ENCODE measurements at places on chromosomes 16 and 17.

GRCh38 chr17:60335289-60335688 lies 56.6 kb downstream of the USP32 start:
- DNase-seq = no peak

DNA sequence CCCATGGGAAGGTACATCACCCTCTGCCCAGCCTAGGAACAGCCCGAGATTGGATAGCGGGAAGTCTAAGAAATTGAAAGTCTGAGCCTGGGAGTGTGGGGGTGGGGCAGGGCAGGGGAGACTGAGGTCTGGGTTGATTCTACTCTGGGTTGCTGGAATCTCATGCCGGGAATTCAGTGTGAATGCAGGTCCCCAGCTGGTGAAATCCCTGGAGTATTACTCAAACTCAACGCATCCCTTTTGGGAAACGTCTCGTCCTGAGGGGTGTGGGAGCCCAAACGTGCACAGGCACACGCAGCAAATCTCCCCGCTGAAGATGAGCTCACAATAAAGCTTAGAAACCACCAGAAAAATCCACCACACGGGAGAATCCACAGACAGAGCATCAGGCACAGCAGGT lies 55.4 kb downstream of the SOCS1 start:
- DNase-seq = no peak

GRCh38 chr16:89346869-89347268 lies 129.4 kb downstream of the ZNF778 start:
- no peak for DNase-seq

GRCh38 chr17:80198144-80198661 lies 21.9 kb downstream of the SGSH start:
- no peak for DNase-seq

DNA sequence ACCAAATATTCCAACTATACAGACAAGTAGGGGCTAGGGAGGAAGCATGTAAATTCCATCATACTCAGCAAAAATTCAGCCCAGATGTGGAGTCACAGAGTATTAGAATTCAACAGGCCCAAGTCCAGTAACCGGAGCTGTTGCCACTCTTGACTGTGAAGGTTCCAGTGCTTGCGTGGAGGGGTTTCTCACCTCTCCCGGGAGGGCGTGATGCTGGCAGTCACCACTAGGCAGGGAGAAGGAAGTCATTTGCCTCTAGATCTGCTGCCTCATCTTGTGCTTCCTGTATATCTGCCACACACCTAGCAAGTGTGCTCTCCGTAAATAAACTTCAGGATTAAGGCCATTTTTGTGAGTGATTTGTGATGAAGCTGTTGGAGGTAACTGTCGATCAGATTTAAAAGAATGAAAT lies 1.0 kb upstream of the CKLF start:
- peak; percentile 84 for DNase-seq

DNA sequence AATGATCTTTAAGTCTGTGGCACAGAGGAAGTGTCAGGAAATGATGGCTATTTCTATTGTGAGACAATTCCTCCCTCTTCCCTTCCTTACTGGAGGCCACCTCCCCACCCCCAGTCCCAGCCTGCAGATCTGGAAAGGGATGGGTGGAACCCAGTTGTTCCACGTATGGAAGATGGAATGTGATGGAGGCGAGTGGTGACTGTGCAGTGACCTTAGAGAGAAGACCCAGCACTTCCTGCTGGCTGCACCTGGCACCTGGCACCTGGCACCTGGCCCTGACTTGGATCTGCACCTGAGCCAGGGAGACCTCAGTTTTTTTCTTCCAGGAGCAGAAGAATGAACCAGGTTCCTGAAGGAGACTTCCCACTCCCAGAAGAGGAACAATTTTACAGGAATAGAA lies 33.0 kb upstream of the TMC5 start:
- DNase-seq = no peak

DNA sequence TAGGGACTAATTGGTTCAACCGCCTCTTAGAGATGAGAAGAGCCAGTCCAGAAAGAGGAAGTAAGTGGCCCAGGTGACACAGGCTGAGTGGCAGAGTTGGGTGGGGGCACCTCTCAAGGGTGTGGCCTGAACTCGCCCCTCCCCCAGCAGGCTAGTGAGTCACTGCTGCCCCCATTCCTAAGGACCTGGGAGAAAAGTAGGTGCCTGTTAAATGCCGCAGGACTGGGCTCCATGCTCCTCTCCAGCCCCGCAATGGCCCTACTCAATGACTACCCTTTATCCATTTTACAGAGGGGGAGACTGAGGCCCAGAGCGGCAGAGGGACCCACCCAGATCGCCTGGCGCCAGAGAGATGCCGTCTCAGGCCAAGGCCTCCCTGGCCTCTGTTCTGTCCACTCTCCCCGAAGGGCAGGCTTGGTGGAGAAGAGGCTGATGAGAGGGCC lies 8.1 kb downstream of the TMEM235 start:
- DNase-seq = peak; percentile 87

DNA sequence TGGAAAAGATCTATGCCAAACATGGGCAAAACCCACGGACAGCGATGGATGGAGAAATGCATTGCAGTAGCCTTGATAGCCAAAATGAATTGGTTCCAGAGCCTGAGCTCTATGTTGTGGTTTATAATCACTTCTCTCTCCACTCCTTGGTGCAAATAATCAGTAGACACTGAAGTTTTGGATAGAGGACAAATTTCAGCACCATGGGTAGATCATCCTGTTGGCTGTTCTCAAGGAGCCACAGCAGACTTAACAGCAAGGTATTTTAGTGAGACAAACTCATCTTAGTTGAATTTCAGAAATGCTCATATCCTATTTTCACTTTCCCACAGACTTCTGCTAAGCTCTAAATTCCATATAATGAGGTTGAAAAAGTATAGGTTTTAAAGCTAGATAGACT lies 88.3 kb upstream of the CCL1 start:
- no peak for DNase-seq

DNA sequence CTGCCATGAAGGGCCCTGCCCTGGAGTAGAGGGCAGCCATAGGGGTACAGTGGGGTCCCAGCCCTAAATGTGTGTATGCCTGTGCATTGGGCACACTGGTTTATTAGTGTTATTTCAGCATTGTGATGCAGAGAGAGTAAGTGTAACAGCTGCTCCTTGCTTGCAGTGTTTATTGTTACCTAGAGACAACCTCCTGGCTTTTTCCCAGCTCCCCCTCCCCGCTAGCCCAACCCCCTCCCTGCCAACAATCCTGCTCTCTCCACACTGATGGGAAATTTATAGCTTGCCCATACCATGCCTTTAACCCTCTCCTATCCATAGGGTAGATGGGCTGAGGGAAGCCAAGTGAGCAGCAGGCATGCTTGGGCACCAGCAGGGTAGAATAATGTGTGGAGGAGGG lies 51.3 kb downstream of the NEUROD2 start:
- DNase-seq = no peak

DNA sequence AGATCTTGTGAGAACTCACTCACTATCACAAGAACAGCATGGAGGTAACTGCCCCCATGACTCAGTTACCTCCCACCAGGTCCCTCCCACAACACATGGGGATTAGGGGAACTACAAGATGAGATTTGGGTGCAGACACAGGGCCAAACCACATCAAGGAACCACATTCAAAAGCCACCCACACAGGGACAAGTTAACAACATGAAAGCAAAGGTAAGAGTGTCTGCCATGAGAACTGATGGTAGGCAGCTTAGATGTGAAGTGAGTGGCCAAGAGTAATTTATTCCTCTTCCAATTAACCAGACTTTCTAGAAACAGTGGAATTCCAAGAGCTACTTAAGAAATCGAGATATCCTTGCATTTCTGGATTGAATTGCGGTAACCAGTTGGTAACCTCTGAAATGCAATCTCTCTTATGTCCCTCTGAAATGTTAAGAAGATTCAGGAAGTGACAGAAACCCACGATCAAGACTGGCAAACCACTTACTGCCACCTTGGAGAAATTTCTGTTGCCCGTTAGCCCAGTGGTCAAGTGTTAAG lies 167.4 kb upstream of the CACNG5 start:
- peak; percentile 20 for DNase-seq

- peak; percentile 76 for DNase-seq
These were observed 440 bp downstream of the NPRL3 start for GRCh38 chr16:138049-138417.

DNA sequence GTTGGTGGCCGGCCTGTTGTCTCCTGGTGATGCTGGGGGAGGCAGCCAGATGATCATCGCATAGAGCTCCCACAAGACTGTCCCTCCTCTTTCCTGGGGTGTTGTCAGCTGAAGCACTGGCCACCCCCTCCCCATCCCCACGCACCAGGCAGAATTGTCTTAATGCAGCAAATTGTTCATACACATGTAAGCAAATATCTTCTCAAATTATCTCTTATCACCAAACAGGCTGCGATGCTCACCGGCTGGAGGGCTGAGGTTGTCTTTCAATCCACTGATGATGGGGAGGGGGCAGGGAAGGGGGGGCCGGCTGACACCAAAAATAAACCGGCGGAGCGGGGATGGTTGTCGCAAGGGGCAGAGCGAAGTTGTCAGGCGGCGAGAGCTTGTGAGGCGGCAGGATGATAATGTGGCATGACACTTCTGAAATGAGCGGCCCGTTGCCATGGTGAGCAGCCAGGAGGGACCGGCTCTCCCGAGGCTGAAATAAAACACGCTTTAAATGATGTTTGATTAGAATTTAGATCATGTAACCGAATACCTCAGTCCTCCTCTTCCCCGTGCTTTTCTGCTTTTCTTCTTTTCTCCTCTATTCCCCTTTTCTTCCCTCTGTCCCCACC lies 59.8 kb downstream of the MRM1 start:
- DNase-seq = no peak

DNA sequence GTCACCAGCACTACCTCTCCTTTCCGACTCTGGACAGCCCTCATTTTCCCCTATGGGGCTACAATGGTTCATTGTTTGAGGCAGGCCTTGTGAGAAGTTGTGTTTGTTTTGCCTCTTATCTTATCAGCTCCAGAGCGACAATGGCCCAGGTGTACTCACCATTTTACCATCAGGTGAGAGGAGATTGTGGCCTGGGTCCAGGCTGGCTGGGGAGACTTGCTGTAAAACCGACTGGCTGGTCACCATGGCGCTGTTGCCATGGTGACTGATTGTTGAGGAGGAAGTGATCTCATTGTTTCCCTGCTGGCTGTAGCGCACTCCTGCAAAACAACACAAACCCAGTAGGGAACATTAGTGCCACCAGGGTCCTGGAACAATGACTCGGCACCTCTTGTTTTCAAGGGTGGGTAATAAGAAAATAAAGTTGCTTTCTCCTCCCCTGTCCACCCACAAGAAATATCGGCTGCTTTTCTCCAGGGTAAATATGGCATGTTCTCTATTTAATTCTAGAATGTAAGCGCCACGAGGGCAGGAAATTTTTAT lies 34.4 kb downstream of the HNF1B start:
- DNase-seq = peak; percentile 43

- DNase-seq = no peak
These were observed 20.3 kb downstream of the HELZ start for GRCh38 chr17:67224736-67225135.

DNA sequence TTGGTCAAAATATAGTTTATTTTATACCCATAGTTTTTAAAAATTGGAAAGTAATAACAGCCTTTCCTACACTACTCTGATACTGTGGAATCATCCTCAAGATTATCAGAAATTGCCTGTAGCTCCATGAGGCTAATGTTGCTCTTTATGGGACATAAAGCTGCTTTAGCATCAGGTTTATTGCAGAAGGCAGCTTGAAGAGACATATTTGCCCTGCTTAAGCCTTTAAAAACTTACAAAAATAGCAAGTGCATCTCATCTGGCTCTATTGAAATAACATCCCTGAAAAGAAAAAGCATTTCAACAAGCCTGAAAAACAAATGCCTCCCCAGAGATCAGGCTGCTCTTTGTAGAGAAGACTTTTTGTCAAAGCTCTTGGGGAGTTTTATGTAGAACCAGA lies 142.9 kb upstream of the MON1B start:
- DNase-seq = no peak

DNA sequence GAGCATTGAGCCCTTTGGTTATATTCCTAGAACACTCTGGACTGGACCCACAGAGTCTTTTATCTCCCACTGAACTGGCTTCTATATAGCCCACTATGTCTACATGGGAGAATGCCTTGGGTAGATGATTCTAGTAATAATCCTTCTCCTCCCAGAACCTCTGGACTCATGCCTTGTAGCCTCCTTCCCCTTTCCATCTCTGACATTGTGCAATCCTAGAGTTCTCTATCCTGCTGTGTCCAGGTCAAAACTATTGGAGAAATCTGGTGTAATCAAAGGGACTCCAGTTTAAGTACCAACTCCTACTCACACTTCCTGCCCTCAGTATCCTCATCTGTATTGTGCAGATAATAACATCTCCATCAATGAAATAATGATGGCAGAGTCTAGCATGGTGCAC lies 9.1 kb downstream of the RCVRN start:
- no peak for DNase-seq

- DNase-seq = no peak
These were observed 8.3 kb downstream of the EFCAB5 start for GRCh38 chr17:29949696-29950095.

DNA sequence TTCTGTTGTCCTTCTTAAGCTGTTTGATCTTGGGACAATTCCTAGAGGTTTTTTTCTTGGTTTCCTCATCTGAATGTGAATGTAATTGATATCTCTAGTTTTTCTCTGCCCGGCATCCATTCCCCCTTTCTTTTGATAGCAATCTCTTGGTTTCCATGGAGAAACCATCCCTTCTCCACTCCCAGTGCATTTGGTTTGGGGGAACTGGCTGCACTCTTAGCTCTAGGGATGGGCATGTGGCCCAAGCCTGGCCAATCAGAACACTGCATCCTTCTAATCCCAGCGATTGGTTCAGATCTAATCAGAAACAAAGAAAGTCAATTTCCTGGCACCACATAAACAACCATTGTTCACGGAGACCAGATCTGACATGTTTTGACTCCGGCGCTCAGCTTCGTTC lies 45.1 kb downstream of the IRX3 start:
- DNase-seq = no peak

GRCh38 chr17:48545539-48545938 lies 630 bp upstream of the HOXB2 start:
- no peak for DNase-seq

DNA sequence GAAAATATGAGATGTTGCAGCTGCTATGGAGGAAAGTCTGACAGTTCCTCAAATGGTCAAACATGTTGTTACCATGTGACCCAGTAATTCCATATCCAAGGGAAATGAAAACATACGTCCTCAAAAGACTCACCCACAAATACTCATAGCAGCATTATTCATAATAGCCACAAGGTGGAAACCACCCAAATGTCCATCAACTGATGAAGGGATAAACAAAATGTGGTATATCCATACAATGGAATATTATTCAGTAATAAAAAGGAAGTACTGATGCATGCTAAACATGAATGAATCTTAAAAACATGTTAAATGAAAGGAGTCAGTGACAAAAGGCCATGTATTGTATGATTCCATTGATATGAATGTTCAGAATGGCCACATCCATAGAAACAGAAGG lies 140.2 kb downstream of the PITPNC1 start:
- no peak for DNase-seq

DNA sequence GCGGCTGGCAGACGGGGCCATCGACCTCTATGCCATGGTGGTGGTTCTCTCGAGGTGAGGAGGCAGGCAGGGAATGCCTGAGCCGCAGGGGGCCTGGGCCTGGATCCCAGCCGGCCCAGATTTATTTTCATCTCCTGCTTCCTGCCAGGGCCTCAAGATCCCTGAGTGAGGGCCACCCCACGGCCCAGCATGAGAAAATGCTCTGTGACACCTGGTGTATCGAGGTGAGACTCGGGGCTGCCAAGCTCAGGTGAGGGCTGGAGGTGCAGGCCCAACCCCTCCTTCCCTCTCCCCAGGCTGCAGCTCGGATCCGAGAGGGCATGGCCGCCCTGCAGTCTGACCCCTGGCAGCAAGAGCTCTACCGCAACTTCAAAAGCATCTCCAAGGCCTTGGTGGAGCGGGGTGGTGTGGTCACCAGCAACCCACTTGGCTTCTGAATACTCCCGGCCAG lies 4.9 kb downstream of the ACADVL start:
- DNase-seq = no peak

All from K562 (cell line).